Stimulated activated CD8-positive, alpha-beta memory T cell treated with anti-CD3 and anti-CD28 coated beads, Interleukin-4, amount 100 ng/mL, for 1 hour (primary cell): ENCODE measurements at places on chromosomes 7 and 10.
A peak's percentile ranks its signal among the peaks of the same experiment; 100 is the strongest.

GRCh38 chr7:34734771-34735170 lies 76.8 kb downstream of the NPSR1 start:
- DNase-seq: no peak

DNA sequence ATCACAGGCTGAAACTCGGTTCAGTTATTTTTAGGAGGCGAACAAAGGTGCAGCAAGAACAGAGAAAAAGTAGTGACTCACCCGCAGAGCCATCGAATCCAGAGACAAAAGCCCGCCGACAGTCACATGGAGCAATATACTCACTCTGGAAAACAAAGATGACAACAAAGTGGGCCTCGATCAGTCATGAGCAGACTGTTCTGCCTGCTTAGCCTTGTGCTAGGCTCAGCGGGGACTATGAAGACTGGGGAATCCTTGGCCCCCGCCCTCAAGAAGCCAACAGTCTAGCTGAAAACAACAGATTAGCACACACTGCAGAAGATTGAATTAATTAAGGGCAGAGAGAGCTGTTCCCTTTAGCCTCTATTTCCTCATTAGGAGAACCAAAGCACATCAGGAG lies 30.4 kb downstream of the XPNPEP1 start:
- DNase-seq: no peak

- DNase-seq: no peak
These were observed 126.5 kb upstream of the GAD2 start for GRCh38 chr10:26090026-26090425.

- no peak for DNase-seq
These were observed 118.5 kb downstream of the LYZL1 start for GRCh38 chr10:29407280-29407858.

DNA sequence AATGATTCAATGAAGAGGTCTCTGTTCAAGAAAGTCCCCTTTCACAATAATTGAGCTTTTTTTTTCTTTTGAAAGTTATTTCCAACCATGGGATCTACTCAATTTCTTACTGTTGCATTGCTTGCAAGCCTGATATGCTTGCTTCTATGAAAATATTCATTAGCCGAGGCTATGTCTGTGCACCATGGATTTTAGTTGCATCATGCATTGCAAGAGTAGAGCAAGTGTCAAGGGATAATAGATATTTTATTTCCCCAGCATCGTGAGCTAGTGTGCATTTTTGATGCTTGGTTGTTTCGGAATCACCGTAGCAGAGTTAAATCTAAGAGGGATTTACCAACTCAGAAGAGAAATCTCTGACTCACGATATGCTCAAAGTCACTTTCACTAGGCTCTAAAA lies 222.0 kb downstream of the SH2D4B start:
- DNase-seq: no peak

GRCh38 chr10:133230387-133231195 lies 574 bp downstream of the UTF1 start:
- no peak for DNase-seq

DNA sequence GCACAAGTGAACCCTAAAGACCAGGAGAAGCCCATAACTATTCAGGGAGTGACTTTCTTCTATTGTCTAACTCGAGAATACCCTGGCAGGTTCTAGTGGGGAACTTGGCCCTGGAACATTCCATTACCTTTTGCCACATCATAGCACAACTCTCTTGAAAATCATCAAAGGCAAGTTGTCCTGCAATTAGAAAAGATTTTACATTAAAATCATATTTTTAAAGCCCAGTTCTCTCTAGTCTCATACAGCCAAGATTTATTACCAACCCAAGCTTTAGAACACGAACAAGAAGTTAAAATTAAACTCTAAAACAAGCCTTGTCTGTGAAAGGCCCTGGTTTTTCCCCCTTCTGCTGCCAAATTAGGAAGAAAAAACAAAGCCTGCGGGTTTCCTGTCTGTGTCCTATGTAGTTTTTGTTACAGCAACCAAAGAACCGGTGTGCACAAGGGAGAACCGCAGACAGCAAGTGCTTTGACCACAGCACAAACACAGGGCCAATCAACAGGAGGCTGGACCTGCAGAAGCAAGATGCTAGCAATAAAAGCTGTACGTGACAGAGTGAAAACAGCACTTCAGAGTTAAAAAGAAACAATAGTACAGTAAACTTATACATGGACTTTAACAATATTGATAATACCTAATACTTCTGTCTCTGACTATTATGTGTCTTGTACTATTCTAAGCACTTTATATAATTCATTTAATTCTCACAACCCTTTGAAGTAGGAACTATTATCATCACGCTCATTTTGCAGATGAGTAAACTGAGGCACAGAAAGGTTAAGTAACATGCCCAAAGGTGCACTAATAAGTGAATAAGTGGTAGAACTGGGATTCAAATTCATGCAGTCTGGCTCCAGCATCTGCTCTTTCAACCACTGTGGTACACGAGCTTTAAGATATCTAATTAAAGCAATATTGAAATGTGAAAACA lies 65.8 kb downstream of the STK17A start:
- DNase-seq: peak; percentile 51
